Glutamatergic neuron (in vitro differentiated cells): ENCODE measurements at places on chromosomes 12 and 14. TPM values are rescaled to one million over a fixed set of nuclear protein-coding genes. Genes with fewer than 3 reads are reported as not detected.

GRCh38 chr12:47717443-47718193 is 7.7 kb downstream of the ENDOU start:
- H3K4me1 ChIP-seq = peaks cover 11% of the 10 kb centered on the region
- peak; percentile 86 for DNase-seq
- no peak overlapping the region for H3K4me3 ChIP-seq
- no peaks in the 10 kb centered on the region for H3K36me3 ChIP-seq

DNA sequence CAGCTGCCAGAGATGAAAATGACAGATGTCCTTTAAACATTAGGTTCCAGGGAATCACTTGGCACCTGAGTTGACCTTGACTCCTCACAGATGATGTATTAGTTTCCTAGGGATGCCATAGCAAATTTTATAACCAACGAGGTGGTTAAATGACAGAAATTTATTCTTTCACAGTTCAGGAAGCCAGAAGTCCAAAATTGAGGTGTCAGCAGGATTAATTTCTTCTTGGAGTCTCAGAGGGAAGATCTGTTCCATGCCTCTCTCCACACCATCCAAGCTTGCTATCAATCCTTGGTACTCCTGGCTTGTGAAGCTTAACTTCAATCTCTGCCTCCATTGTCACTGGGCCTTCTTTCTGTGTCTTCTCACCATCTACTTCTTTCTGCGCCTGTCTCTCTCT is 249.7 kb upstream of the BTG1 start:
- no peak for DNase-seq
- peaks cover 19% of the 10 kb centered on the region for H3K36me3 ChIP-seq
- H3K4me3 ChIP-seq = no peak overlapping the region
- no peak overlapping the region for H3K27ac ChIP-seq
- peaks cover 3% of the 10 kb centered on the region for H3K4me1 ChIP-seq

GRCh38 chr12:124720681-124721500 is 142.8 kb downstream of the SCARB1 start:
- peaks cover 24% of the 10 kb centered on the region for H3K4me1 ChIP-seq
- peaks cover under 1% of the 10 kb centered on the region for H3K27me3 ChIP-seq
- peaks cover 4% of the 10 kb centered on the region for H3K36me3 ChIP-seq
- no peak for DNase-seq

Gene PRB2
- total RNA-seq = not detected

DNA sequence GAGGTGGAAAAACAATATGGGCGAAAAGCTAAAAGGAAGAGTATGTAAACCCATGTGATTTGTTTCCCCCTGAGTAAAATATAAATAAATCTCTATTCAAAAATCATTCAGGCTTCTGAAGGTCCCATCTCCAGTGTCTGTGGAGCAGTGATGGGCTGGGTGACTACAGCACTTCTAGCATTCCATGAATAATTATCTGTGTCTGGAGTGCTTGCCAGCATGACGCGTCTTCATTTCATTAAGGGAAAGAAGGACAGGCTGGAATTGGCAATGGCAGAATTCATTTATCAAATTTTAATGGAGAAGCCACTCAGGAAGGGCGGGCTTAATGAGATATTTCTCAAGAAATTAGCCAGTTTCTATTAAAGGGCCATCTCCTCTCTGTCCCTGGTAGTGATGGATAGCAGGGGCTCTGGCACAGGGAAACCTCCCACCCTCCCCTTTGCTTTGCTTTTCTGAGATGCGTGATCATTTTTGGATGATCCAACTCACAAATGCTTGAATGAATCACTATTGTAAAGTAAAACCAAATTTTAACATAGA is 916.3 kb upstream of the SEL1L start:
- H3K4me1 ChIP-seq = peaks cover 29% of the 10 kb centered on the region
- H3K27ac ChIP-seq = no peak overlapping the region
- H3K4me3 ChIP-seq = no peak overlapping the region
- peaks cover 2% of the 10 kb centered on the region for H3K27me3 ChIP-seq
- H3K36me3 ChIP-seq = no peaks in the 10 kb centered on the region
